Posterior vena cava (tissue), 2 donors: ENCODE measurements at places on chromosomes 1 and 21. TPM values are rescaled to one million over a fixed set of nuclear protein-coding genes. Genes with fewer than 3 reads are reported as not detected.

The SPRR4 gene
- total RNA-seq = not detected

The SH2D1B gene
- 0.14 TPM for total RNA-seq

The AMY1A gene
- not detected for total RNA-seq

The DNMT3L gene
- total RNA-seq = not detected

The SYF2 gene
- 35.7 TPM for total RNA-seq

The LINGO4 gene
- not detected for total RNA-seq

The RORC gene
- total RNA-seq = not detected

The FALEC gene
- not detected for total RNA-seq

The SCYL3 gene
- total RNA-seq = 8.0 TPM

The CLK2 gene
- total RNA-seq = 32.3 TPM

The ALG14 gene
- 6.1 TPM for total RNA-seq

The A3GALT2 gene
- total RNA-seq = not detected

The LCE3D gene
- not detected for total RNA-seq

The ATP1A2 gene
- 10.8 TPM for total RNA-seq

The LRRC38 gene
- not detected for total RNA-seq

The GPATCH4 gene
- 37.7 TPM for total RNA-seq

The NCAM2 gene
- 5.5 TPM for total RNA-seq

The MCOLN2 gene
- total RNA-seq = 0.71 TPM

The IER5 gene
- total RNA-seq = 27.3 TPM

The KCNJ10 gene
- total RNA-seq = 0.19 TPM

The CHRNB2 gene
- not detected for total RNA-seq

GRCh38 chr1:50111503-50111902 lies 2.8 kb downstream of the ELAVL4 start:
- no peak for DNase-seq

- DNase-seq = no peak
Observed at GRCh38 chr21:45792682-45793383, 149.3 kb downstream of the PCBP3 start.

DNA sequence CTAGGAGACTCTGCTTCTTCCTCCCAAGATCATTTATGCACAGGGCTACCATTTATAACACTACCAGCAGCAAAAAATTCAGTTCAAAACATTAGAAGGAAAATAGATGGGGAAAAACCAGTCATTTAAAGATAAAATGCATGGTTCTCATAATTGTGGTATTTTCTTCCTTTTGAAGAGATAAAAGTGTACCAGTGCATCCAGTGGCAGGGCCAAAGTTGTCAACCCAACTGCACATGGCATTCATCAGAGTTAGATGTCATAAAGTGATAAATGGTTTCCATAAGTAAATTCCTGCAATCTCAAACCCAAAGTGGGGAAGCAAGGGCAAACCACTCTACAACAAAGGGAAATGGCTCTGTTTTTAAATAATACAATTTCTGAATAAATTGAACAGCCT lies 119.1 kb upstream of the DMRTA2 start:
- no peak for DNase-seq

GRCh38 chr1:57061369-57061768 lies 95.6 kb upstream of the C8B start:
- no peak for DNase-seq

DNA sequence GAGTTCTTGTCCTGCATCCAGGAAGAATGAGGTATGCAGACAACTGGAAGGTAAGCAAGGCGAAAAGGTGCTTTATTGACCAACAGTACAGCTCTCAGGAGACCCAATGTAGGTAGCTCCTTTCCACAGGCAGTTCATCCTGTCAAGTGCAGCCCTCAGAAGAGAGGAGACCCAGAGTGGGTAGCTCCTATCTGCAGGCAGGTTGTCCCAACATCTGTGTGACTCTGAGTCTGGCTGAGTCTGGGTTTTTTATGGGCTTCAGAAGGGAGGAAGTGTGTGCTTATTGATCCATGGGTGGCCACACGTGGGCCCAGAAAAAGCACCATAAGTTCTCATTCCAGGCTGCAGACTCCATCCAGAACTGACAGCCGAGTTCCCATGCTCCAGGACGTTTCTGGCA lies 34.0 kb downstream of the ZNF691 start:
- no peak for DNase-seq

GRCh38 chr21:44601596-44602462 lies 1.4 kb downstream of the KRTAP10-7 start:
- DNase-seq = peak; percentile 51

DNA sequence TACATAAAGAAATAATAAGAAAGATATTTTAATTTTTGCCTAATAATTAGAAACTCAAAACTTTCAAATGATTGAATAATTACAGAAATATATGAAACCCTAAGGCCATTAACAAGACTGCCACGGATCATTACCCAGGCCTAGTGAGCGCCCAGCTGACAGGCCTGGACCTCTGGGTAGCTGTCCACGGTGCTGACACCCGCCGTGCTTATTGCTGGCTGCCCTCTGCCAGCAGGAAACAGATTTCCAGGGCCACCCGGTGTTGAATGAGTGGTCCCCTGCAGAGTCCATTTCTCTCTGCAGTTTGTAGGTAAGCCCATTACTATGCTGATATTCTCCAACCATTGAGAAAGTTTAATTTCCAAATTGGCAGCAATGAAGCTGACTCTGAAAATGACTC lies 254.4 kb upstream of the GJB5 start:
- DNase-seq = no peak

- DNase-seq = no peak
Observed at GRCh38 chr1:209046935-209047334, 536.6 kb upstream of the CAMK1G start.

- no peak for DNase-seq
Observed at GRCh38 chr1:219465212-219466093, 147.5 kb downstream of the ZC3H11B start.

DNA sequence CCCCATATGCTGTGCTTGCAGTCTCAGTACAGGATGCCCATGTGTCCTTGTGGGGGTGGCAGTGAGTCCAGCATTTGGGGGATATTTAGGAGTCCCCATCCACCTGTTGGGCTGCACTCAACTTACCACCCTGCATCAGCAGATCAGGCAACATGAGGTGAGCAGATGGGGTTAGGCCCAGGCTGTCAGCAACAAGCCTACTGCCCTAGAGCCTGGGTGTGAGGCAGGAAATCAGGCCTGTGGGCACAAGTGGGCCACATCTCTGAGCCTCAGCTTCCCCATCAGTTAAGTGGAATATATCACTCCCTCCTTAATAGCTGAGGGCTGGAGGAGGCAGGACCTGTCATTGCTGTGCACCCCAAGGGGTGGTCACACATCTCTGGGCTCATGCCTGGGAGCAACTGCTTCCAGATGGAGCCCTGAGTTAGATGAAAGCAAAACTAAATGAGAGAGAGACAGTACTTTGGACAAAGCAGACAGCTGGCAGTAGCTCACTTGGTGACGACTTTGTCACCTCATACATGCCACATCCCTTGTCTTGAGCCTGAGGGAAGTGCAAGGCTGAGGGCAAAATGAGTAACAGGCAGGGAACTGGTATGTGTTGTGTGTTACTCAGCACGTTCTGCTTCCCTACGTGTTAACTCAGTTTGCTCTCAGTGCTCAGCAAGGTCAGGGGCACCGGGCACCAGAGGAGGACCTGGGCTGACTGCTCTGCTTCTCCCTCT lies 48.4 kb downstream of the TRIM11 start:
- DNase-seq = no peak

GRCh38 chr1:22749919-22750684 lies 39.5 kb downstream of the EPHB2 start:
- DNase-seq = no peak

- DNase-seq = peak; percentile 54
Observed at GRCh38 chr21:45532826-45533360, 9.3 kb downstream of the SLC19A1 start.

GRCh38 chr1:168083456-168084325 lies 53.0 kb downstream of the GPR161 start:
- no peak for DNase-seq

- no peak for DNase-seq
Observed at GRCh38 chr1:237799762-237800474, 90.8 kb downstream of the ZP4 start.

DNA sequence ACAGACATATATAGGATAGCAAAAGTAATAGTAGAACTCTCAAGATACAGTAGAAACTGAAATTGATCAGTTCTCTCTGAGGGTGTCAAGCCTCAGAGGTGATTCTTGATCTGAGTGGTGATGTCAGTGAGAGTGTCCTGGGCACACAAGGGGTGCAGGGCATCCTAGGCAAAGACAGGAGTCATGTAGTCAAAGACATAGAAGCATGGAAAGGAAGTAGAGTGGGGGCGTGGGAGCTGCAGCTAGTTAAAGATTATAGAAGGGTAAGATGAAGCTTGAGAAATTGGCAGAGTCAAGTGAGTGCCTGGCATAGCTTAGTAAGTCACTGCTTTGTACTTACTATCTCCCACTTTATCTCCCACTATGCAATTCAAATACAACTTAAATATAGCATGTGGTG lies 22.8 kb downstream of the CDC7 start:
- DNase-seq = no peak

DNA sequence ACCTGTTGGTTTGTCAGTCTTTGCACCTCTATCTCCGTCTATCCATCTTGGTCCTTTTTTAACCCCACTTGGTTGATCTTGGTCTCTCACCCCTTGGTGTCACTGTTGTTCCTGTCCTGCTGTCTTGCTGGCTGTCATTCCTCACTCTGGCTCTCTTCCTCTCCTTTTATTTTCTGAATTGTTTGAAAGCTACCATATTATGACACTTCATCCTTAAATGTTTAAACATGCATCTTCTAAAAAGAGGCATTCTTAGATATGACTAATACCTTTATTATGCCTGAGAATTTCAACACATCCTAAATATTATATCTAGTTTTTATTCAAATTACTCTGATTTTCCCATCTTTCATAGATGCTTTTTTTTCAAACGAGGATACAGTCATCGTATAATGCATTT lies 37.0 kb downstream of the BACH1 start:
- DNase-seq = no peak

DNA sequence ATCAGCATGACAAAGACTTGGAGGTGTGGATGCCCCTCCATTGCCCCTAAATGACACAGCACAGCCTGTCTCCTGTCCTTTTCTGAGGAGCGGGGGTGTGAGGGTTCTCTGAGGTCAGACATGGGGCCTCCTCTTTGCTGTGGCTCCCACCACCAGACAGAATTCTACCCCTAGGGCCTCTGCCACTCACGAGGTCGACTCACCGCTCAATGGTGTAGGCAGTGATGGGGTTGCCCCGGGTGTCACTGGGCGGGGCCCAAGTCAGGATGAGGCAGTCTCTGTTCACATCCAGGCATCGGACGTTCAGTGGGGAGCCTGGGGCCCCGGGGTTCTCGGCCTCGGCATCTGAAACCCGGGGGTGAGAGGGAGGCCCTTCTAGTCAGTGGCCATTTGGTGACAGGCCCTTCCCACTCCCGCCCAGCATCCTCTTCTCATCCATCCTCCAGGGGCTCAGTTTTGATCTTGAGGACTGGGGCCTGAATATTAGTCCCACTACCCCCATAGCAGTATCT lies 19.9 kb downstream of the MYOM3 start:
- no peak for DNase-seq

GRCh38 chr1:46466477-46467182 lies 23.0 kb upstream of the DMBX1 start:
- DNase-seq = no peak

- DNase-seq = no peak
Observed at GRCh38 chr1:99969260-99969728, 502 bp upstream of the SLC35A3 start.

DNA sequence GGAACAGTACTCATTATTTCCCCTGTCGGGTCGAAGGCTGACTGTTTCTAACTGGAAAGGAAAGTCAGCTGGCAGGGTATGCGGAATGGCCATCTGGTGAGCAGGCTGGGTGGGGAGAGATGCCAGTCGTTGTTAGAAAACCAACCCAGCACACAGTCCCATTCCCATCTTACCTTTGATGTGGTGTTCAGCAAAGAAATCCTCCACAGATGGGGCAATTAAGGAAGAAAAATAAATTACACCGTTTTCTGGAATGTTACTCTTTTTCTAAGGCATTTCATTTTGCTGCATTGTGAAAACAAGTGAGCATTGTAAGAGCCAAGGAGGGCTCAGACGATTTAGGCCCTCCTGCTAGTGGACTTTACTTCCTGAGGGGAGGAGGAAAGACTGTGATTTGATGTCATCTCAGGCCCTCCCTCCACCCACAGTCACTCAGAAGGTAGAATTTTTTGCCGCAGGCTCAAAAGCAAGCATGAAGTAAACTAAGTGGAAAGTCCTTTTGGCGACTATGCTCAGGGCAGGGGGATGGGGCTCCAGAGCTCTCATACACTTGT lies at the start of gene SLC16A4:
SLC16A4 (minus strand) TSS at position 335 of the 554 bp plus-strand sequence. CDS start 1,703 bp downstream, outside the sequence.
- DNase-seq = no peak

- DNase-seq = no peak
Observed at GRCh38 chr1:32464191-32464715, 619 bp upstream of the ZBTB8B start.

DNA sequence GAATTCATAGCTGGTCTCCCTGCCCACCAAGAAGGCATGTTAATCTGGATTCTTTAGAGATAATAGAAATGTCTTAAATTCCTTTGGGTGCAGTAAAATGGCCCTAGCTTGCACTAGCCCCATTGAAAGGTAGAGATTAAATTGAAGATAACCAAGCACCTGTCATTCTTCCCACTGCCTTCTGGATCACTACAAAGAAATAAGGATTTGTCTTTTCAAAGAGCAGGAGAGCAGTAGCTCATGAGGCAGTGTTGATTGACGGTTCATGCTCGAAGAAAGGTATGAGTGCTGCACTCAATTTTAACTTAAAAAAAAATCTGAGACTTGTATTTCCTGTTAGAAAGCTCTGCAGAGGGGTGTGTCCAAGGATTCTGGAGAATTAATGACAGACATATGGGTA lies 74.9 kb upstream of the F3 start:
- no peak for DNase-seq

- no peak for DNase-seq
Observed at GRCh38 chr1:212651521-212651920, 43.0 kb downstream of the ATF3 start.
